Bronchial epithelial cell (primary cell): ENCODE measurements at places on chromosomes 7 and 10. TPM values are rescaled to one million over a fixed set of nuclear protein-coding genes. Genes with fewer than 3 reads are reported as not detected.

Gene FHIP2A
- 6.8 and 7.9 TPM in 2 replicates for total RNA-seq

Gene C7orf57
- 0.53 and 2.4 TPM in 2 replicates for total RNA-seq

- peak; percentile 38 for DNase-seq
Measured at GRCh38 chr7:112036071-112036470, 170.1 kb downstream of the DOCK4 start.

GRCh38 chr7:70645279-70645678, 486.7 kb upstream of the GALNT17 start:
- DNase-seq, result no peak

- DNase-seq, result no peak
Measured at GRCh38 chr10:84317174-84317573, 11.2 kb upstream of the CCSER2 start.

DNA sequence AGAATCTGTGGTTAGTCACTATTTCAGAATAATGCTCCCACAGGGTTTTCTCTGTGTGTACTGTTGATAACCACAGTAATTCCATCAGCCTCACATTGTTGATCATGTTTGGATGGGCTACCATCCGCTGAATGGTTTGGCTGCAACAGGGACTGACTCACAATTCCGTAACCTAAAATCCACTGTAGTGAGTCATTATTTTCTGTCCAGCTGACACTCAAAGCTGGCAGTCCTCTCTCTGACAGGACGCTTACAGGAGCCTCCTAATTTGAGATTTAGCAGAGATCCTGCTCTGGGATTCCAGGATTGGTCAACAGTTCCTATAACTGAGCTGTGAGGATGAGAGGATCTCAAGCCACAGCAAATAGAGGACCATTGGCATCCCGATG, 32.7 kb downstream of the VWA2 start:
- DNase-seq, result peak; percentile 99

- peak; percentile 59 for DNase-seq
Measured at GRCh38 chr7:27364344-27364758, 121.7 kb downstream of the EVX1 start.
